Cardiac fibroblast (primary cell): ENCODE measurements at places on chromosomes 16 and 17.
A peak's percentile ranks its signal among the peaks of the same experiment; 100 is the strongest.

DNA sequence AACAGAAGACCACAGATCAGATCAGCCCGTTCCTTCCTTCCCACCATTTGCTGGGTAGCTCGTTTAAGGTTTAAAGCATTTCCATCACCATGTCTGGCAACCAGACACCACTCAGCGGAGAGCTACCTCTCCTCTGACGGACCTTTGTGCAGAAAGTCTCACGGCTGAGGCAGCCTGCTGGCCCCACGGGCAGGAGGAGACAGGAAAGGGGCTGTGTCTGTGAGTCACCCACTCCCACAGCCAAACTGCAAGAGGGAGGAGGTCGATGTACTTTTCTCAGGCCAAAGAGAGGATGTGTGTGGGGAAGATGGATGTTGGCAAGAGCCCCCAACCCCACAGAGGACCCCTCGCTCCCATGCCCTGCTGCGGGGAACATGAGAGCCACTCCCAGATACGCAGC is 92.1 kb downstream of the ZNF423 start:
- DNase-seq = peak; percentile 56

DNA sequence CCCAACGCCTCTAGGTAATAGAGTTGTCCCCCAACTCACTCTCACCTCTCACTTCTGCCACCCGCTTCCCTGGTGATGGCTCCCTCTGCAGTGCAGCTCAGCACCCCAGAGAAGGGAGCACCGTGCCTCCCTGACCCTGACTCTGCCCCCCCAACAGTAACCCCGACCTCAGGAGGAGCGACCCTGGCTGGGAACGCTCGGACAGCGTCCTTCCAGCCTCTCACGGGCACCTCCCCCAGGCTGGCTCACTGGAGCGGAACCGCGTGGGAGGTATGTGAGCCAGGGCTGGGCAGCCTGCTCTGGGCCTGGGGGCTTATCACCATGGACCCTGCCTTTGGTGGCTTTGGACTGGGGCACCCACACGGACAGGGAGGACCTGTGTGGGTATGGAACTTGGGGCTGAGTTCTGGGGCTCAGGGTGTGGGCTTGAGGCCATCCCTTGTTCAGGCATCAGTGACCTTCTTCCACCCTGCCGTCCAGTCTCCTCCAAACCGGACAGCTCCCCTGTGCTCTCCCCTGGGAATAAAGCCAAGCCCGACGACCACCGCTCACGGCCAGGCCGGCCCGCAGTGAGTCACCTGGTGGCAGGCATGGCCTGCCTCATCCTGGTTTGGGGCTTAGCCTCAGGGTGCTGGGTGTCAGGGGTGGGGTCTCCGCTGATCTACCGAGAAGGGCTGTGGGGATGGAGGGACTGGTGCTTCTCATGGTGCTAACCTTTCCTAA is 6.7 kb upstream of the C17orf107 start:
- DNase-seq = no peak

- no peak for DNase-seq
Observed at GRCh38 chr16:57137043-57137442, 44.7 kb downstream of the CPNE2 start.

DNA sequence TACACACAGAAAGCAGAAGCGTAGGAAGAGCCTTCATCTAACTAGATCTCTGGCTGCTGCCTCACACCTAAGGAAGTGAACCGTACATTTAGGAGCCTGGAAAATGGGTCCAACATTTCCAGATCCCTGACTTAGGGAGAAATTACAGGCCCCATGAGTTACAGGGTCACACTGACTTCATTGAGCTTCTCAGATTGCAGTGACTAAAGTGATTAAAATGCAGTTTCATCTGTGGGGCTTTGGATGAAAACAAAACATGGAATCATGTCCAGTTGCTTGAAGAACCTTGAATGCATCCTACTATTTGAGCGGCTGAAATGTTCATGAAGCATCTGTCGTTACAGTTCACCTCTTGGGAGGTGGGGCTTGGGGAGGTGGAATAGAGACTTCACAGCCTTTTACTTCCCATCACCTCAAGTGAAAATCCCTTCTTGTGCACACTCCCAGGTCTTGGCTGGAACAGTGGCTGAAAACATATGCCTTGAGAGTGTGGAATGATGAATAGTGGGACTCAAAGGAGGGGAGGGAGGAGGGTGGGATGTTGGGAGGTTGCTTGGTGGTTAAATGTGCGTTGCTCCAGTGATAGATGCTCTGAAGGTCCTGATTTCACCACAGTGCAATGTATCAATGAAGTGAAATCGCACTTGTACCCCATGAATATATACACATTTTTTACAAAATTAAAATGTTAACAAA is 19.7 kb downstream of the TEKT3 start:
- DNase-seq = peak; percentile 36
